SJCRH30 (cell line): ENCODE measurements at places on chromosomes 7 and 10. TPM values are rescaled to one million over a fixed set of nuclear protein-coding genes. Genes with fewer than 3 reads are reported as not detected.
A peak's percentile ranks its signal among the peaks of the same experiment; 100 is the strongest.

The TCF7L2 gene
- 19.4 and 22.1 TPM in 2 replicates for total RNA-seq

The FGF8 gene
- total RNA-seq: 115 and 123 TPM in 2 replicates

The FBXL13 gene
- 0.75 and 0.76 TPM in 2 replicates for total RNA-seq

The AASS gene
- 43.4 and 50.4 TPM in 2 replicates for total RNA-seq

The FAM131B gene
- 0.15 and 0.22 TPM in 2 replicates for total RNA-seq

The PITX3 gene
- total RNA-seq: 105 and 111 TPM in 2 replicates

The RBM20 gene
- total RNA-seq: 11.1 and 12.4 TPM in 2 replicates

- DNase-seq: no peak
Measured at GRCh38 chr10:2122431-2123124, 385.3 kb upstream of the ADARB2 start.

DNA sequence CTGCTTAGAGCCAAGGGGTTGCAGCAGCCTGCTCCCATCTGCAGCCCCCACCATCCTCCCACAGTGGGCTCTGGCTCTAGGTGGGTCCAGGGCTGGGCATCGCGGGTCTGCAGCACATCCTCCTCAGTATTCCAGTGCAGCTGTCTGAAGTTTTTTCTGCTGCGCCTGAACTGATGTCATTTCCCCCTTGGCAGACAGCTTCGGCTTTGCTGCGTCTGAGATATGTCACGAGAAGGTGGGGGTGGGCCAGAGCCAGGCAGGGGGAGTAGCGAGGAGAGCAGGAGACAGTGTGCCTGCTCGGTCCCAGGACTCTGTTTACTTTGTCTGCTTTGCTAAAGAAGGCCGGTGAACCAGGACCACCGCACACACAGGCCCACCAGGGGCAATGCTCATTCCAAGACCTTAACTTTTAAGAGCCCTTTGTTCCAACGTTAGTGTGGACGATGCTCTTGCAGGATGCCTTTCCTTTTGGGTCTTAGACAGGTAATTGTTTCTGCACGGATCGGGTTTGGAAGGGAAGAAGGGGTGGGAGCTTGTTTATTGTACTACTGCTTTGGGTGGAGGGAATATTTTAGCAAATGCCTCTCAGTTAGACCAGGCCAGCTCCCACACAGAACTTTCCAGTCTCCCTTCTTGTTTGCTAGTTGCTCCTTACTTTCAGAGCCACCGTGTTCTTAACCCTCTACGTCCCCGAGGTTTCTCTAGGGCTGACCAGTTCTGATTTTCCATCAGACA lies 32.4 kb downstream of the WBP1L start:
- DNase-seq: peak; percentile 96

DNA sequence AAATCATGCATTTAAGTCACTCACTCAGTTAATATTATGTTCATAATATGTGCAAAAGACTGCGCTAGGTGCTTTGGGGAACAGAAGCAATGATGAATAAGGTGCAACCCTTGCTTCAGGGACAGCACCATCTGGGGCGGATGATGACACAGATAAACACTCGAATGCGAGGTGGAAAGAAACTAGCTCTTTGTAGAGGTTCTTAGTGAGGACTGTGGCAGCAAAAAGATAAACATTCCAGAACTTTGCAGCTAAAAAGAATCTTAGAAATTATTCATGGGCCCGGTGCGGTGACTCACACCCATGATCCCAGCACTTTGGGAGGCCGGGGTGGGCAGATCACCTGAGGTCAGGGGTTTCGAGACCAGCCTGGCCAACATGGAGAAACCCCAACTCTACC lies 29.8 kb upstream of the CHST15 start:
- no peak for DNase-seq

GRCh38 chr7:158057446-158057845 lies 530.2 kb downstream of the PTPRN2 start:
- DNase-seq: no peak

DNA sequence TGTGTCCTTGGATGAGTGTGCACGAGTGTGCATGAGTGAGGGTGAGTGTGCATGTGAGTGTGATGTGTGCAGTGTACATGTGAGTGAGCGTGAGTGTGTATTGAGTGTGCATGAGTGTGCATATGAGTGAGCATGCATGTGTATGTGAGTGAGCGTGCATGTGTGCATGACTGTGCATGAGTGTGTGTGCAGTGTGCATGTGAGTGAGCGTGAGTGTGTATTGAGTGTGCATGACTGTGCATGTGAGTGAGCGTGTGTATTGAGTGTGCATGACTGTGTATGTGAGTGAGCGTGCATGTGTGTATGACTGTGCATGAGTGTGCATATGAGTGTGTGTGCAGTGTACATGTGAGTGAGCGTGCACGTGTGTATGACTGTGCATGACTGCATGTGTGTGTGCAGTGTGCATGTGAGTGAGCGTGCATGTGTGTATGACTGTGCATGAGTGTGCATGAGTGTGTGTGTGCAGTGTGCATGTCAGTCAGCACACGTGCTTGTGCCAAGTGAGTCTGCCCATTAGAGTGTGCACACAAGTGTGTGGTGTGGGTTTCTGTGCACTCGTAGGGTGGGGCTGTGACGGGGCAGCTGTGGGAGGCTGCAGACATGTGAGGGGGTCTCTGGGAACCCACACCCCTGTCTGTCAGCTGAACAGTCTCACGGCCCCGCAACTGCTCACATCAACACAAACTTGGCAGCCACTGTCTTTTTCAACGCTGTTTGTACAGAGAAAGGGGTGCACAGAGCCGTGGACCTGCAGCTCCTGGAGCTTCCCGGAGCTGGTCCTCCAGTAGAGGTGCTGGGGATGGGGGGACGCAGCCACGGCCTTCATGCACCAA lies 14.8 kb downstream of the FOXL3 start:
- no peak for DNase-seq

GRCh38 chr7:13449460-13449859 lies 540.0 kb downstream of the ETV1 start:
- peak; percentile 25 for DNase-seq

DNA sequence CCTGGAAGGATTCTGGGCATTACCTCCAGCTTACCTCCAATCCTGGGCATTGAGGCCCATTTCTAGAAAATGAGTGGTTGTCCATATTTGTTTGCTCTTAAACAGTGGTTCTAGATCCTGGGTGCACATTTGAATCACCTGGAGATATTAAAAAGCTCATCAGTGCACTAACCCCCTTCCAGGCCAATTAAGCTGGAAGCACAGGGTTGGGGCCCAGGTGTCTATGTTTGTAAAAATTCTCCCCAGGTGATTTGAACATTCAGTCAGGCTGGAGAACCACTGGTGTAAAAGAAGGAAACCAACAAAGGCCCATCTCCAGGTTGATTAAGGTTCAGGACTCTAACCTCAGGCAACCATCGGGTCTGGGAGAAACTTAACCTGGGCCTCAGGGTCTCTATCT lies 102.6 kb upstream of the NANOS1 start:
- DNase-seq: no peak

DNA sequence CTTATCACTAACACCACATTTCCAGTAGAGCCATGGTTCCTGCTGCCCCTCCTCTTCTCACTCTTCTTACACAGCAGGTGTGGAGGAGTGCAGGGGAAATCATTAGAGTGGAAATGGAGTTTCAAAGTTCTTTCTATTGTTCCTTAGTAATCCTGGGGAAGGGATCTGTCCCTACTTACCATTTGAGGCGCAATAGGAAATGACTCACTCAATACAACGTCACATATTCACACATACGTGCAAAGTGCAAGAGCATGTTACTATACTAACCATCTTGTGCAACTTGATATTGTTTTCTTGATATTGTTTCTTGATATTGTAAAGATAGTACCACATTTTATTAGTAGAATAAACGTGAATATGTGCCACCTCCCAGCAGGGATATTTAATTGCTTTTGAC lies 1010.2 kb downstream of the DNAJB9 start:
- no peak for DNase-seq

DNA sequence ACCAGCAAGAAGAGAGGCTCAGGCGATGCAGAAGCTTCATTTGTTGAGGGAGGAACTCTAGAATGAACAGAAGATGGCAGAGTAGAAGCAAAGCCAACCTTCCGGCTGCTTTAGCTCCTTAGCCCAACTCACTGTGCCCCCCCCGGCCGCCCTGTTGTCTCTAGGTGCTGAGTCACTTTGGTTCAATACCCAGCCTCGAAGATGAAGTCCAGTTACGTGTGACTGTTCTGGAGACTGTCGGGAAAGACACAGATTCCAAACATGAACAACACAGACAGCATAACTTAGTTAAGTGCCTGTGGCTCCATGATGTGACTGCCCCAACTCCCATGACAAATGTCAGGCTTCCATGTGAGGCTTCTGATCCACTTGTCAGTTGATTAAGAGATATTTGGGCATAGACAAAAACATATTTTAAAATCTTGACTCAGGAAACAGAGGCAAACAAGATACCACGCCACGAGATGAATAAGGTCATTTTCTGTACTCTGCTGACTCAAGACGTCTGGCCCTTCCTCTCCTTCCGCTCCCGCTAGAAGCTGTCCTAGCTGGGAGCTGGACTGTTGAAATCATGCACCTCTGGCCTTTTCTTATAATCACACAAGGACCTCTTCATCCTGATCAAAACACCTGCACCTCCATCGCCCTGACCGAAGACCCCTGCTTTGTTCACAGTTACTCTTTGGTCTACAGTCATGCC lies 199.3 kb downstream of the FRMD4A start:
- no peak for DNase-seq

DNA sequence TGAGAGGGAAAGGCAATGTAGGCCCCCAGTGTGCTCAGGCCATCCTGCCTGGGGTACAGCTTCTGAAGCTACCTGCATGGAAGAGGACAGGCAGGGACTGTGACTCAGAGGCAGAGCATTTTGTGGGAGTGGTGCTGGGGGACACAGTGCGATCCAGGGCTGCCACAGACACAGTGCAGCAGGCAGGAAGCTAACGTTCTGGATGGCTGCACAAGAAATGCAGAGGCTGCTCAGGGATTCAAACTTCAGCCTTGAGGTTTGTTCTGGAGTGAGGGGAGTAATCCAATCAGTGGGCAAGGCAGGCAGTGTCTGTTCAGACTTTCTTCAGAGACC lies 648.0 kb upstream of the IGFBP3 start:
- DNase-seq: peak; percentile 13

- DNase-seq: no peak
Measured at GRCh38 chr10:119231654-119232053, 24.3 kb downstream of the GRK5 start.

- no peak for DNase-seq
Measured at GRCh38 chr10:104052431-104052830, 33.2 kb downstream of the COL17A1 start.

- no peak for DNase-seq
Measured at GRCh38 chr7:11625669-11626068, 206.3 kb downstream of the THSD7A start.

DNA sequence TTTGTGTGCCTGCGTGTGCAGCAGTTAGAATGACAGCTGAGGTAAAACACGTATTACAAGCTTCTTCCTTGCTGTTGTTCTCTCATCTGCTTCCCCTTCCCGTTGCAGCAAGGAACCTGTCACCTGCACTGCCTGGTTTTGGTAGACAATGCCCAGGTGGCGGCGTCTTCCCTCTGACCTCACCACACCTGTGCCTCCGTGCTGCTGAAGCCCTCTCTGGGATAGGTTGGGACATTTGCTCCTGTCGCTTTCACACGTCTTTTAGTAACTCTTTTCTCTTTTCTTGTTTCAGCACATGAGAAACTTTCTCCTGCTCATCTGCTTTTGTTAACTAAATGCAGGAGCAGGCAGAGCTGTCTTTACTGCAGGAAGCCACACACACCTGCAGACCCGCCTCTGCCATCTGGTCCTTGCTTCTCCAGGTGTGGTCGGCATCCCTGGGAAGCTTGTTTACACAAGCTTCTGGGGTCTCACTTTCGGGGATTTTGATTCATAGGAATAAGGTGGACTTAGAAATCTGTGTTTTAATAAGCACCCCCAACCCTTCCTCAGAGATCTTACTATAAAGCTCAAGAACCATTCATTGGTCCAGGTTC lies 60.7 kb upstream of the EXOC6 start:
- DNase-seq: no peak

DNA sequence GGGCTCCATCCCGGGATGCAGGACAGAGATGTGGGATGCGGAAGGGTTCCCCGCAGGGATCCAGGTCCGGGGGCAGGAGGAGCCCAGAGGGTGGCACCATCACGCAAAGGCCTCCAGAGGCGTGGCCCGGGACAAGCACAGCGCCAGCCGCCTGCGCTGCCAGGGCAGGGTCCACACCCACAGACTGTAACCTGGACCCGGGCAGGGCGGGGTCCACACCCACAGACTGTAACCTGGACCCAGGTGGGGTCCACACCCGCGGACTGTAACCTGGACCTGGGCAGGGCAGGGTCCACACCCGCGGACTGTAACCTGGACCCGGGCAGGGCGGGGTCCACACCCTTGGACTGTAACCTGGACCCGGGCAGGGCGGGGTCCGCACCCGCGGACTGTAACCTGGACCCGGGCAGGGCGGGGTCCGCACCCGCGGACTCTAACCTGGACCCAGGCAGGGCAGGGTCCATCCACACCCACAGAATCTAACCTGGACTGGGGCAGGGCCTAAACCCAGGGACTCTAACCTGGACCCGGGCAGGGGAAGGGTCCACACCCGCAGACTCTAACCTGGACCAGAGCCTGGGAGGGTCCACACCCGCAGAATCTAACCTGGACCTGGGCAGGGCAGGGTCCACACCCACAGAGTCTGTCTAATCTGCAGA lies 37.5 kb upstream of the SUN1 start:
- no peak for DNase-seq

GRCh38 chr10:48199580-48200377 lies 74.7 kb downstream of the FRMPD2 start:
- peak; percentile 6 for DNase-seq
